ENCODE measurements at places on chromosomes 3 and 15.

- peak; percentile 44 for DNase-seq
Observed at GRCh38 chr3:28348265-28348628, 274 bp upstream of the ZCWPW2 start.

GRCh38 chr3:64049136-64049535, 25.8 kb upstream of the PSMD6 start:
- DNase-seq = no peak

DNA sequence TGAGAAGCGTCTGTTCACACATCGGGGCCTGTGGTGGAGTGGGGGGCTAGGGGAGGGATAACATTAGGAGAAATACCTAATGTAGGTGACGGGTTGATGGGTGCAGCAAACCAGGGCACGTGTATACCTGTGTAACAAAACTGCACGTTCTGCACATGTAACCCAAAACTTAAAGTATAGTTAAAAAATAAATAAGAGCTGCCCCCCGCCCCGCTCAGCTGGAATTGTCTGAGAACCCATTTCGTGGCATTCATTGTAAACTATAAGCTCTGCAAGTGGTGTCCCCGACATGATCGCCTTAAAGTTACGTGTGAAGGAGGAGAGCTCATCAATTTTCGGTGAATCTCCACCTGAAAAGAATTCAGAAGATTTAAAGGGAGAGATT, 7.3 kb upstream of the LIPH start:
- no peak for DNase-seq

- no peak for DNase-seq
Observed at GRCh38 chr3:190092250-190092649, 28.4 kb downstream of the P3H2 start.

GRCh38 chr3:123672429-123673146, 87.7 kb upstream of the HACD2 start:
- no peak for DNase-seq

DNA sequence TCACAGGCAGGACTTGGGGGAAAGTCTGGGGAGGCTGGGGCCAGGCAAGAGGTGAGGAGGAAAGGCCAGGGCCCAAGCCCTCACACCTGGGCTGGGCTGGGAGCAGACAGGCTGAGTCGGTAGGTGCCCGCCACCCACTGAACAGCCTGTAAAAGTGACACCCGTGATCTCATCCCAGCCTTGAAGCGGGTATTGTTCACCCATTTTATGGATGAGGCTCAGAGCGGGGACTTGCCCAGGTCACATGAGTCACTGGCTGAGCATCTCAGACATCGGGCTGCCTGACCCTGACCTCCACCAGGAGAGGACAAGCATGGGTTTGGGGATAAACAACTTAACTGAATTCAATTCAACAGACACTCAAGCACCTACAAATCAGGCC, 52.0 kb upstream of the CTSH start:
- DNase-seq = no peak

- no peak for DNase-seq
Observed at GRCh38 chr15:89330119-89330518, 4.5 kb downstream of the POLG start.

DNA sequence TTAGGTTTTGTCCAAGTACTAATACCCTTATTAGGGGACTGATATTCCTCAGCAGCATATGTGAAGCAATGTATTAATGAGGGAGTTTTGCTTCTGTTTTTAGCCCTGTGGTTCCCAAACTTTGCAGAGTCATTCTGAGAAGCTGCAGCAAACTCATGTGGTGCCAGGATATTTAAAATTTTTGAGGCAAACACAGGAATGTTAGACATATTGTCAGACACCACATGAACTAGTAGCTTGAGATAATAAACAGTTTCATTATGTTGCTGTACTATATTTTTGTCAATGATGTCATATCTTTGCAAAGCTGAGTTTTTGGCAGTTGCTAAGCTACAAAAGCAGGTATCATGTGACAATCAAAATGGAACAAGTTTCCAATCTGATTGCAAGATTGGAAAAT, 36.6 kb downstream of the ATP6V1A start:
- DNase-seq = no peak

DNA sequence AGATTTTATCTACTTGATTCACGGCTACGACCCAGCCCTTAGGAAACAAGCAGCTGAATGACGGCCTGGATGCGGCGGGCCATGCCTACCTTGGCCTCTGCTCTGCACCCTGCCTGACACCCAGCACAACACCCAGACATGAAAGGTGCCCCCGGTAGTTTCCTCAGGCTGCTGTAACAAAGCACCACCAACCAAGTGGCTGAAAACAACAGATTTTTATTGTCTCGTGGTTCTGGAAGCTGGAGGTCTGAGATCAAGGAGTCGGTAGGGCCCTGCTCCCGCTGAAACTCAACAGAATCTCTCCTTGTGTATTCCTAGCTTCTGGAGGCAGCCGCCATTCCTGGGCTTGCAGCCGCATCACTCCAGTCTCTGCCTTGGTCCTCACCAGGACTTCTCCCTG, 111.7 kb downstream of the ADCY5 start:
- DNase-seq = no peak

DNA sequence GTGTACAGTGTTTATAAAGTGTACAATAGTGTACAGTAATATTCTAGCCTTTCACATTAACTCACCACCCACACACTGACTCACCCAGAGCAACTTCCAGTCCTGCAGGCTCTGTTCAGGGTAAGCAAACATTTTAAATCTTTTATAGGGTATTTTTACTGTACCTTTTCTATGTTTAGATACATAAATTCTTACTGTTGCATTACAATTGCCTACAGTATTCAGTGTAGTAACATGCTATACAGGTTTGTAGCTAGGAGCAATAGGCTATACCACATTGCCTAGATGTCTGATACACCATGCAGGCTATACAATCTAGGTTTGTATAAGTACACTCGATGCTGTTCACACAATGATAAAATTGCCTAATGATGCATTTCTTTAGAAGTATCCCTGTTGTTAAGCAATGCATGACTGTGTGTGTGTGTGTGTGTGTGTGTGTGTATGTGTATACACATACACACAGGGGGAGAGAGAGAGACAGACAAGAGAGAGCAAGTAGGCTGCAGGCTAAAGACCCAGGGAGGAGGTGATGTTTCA, 72.5 kb upstream of the PRR23C start:
- no peak for DNase-seq

DNA sequence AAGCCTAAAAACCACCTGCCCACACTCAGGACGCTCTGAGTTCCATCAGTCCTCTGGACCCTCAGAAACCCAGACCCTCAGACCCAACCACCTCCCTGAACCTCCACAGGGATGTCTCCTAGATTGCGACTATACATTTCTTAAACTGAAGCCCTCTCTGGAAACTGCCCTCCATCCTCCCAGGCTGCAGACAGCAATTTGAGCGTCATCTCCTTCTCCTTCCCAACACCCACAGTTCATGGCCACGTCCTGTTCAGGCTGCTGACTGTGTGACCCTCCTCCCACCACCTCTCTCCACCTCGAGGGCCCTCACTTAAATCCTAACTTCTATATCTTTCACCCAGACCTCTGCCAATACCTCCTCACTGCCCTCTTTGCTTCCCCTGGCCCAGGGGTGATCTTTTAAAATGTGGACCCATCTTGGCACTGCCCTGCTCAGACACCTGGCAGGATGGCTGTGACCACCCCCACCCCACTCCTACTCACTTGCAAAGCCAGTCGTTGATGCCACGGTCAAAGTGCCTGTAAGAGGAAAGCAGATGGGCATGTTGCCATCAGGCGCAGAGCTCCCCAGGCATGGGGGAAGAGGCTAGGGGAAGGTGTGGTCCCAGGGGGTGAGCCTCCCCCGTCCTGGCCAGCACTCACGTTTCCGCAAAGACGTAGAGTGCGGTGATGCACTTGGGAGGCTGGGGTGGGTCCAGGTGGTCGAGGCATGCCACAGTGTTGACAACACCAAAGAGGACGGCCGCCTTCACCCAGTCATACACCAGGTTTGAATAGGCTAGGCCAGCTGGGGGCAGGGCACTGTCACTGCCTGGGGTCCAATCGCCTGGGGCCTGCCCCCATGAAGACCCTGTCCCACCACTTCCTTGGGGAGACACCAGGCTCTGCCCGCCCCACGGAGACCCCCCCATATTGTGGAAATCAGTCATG, 6.0 kb downstream of the HHATL start:
- no peak for DNase-seq

DNA sequence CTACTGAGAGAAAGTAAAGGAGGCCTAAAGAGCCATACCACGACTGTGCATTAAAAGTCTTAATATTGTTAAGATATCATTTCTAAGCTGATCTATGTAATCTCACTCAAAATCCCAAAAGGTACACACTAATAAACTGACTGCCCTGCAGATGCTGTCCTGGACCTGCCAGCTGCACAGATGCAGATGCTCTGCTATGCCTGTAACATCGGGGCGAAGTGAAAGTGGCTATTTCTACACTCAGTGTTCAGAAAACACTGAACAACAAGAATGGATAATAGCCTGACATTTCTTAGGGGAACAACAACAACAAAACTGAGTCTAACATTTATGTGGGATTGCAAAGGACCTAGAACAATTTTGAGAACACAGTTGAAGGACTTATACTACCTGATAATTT, 31.9 kb downstream of the RAD18 start:
- no peak for DNase-seq

DNA sequence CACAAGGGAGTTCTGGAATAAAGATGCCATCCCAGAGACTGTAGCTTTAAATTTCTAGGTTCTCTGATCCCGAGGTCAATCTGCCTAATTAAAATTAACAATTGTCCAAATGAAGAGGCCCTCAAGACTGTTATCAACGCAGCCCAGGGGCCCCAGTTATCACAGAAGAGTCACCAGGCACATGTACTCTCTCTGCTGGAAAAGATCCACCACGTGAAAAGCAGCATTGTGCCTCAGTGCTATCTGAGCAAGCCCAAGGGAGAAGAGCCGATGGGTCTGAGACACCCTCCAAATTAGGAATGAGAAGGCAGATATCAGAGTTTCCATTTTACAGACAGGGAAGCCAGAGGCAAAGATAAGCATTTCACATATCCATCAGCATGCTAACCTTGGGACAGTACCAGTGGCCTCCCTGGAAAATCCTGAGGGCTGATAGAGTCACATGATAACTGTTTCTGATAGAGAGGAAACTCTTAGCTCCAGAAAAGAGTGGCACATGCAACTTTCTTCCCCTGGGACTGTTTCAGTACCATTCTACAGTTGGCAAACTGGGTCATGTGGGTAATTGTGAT, 55.5 kb downstream of the ITGB5 start:
- DNase-seq = no peak

- DNase-seq = no peak
Observed at GRCh38 chr3:101261506-101261905, 58.9 kb downstream of the IMPG2 start.

GRCh38 chr3:98763819-98764418, 779 bp downstream of the ST3GAL6 start:
- DNase-seq = no peak

- no peak for DNase-seq
Observed at GRCh38 chr3:32175607-32176197, 62.8 kb upstream of the CMTM8 start.

DNA sequence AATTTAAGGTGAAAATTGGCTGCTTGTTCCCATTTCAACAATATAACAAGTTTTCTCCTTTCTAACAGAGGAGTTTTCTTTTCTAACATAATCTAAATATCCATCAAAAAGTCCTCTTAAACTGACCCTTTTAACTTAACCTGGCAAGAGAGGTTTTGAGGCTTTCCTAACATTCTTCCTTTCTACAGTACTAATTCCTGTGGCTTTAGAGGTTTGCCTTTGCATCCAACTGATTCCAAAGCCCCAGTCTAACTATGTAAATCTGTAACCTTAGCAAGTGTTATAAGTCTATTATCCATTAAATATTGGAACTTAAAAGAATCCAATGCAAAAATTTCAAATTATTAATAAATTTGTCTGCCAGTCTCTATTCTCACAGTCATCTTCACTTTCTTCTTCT, 134.1 kb downstream of the ISL2 start:
- DNase-seq = no peak

- no peak for DNase-seq
Observed at GRCh38 chr3:64361962-64362735, 136.9 kb upstream of the PRICKLE2 start.

DNA sequence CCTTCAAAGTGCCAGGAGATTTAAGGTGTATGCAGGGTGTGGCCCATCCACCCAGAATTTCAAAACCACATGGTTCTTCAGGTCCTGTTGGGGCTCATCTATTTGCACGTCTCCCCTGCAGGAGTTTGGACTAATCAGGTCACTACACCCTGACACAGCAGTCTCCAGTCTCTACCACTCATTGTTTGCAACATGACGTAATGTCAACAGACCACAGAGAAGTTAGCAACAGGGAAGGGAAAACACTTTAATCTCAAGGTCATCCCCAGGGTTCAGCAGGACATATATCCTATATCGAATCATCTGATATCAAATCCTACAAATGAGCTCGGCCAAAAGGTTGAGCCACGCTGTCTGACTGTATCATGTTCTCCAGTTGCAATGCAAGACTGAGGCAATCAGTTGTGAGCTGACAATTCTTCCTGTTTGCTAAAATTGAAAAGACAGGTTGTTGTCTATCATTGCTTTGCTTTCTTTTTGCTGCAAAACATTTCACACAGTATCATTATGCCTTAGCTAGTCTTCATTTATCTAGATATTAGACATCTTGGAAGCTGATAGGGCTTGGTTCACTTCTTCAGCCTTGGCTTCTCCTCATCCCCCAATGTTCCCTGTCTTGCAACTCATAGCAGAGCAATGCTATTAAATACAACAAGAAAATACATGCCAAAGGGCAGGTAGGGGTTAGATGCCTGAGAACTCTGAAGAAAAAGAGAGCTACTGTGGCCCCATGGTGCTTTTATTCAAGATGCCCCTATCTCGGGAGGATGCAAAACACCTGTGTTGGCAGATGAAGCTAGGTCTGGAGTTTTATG, 13.4 kb upstream of the LEKR1 start:
- DNase-seq = no peak

- no peak for DNase-seq
Observed at GRCh38 chr15:74382004-74382816, 14.8 kb upstream of the CYP11A1 start.

DNA sequence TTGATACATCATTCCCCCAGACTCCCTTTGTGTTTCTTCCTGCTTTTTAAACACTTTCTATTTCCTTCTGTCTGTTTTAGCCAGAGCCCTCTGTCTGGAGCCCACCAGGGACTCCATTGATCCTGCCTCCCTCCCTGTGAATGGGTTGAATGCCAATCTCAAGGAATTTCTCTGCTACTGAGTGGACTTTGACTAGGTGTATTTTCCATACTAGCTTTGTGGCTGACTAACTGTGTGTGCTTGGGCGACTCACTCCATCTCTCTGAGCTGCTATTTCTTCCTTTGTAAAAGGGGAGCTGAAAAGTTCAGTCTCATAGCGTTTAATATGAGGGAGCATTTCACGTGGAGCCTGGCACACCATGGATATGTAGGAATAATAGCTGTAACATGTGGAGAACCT, 98.8 kb downstream of the EEFSEC start:
- DNase-seq = no peak

- DNase-seq = no peak
Observed at GRCh38 chr3:154421083-154421482, 8.9 kb downstream of the GPR149 start.

- DNase-seq = no peak
Observed at GRCh38 chr3:24493746-24494617, 668 bp downstream of the THRB start.

DNA sequence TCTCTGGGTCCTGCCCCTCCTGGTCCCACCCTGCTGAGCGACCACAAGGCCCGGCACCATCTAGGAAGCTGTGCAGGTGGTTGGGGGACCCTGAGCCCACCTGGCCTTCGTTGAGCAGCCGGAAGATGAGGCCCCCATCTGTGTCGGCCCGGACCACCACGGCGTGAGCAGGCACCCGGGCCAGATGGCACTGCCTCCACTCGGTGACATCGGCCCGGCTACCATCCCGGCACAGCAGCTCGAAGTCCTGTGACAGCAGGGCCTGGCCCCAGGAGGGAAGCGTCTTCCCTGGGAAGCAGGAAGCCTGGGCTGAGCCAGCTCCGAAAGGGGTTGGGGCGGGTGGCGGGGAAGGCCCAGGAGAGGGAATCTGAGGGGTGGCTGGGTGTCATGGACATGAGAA, 12.6 kb downstream of the MELTF start:
- no peak for DNase-seq
